ENCODE measurements at places on chromosomes 13 and 19.

- no peak for DNase-seq
These were observed 37.6 kb downstream of the KCTD12 start for GRCh38 chr13:76848596-76848995.

DNA sequence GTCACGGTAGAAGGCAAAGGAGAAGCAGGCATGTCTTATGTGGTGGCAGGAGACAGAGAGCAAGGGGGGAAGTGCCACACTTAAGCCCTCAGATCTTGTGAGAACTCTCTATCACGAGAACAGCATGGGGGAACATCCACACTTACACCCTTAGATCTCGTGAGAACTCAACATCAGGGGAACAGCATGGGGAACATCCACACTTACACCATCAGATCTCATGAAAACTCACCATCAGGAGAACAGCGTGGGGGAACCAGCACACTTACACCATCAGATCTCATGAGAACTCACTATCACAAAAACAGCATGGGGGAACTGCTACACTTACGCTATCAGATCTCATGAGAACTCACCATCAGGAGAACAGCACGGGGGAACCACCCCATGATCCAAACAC is 445.0 kb downstream of the MYO16 start:
- no peak for DNase-seq

DNA sequence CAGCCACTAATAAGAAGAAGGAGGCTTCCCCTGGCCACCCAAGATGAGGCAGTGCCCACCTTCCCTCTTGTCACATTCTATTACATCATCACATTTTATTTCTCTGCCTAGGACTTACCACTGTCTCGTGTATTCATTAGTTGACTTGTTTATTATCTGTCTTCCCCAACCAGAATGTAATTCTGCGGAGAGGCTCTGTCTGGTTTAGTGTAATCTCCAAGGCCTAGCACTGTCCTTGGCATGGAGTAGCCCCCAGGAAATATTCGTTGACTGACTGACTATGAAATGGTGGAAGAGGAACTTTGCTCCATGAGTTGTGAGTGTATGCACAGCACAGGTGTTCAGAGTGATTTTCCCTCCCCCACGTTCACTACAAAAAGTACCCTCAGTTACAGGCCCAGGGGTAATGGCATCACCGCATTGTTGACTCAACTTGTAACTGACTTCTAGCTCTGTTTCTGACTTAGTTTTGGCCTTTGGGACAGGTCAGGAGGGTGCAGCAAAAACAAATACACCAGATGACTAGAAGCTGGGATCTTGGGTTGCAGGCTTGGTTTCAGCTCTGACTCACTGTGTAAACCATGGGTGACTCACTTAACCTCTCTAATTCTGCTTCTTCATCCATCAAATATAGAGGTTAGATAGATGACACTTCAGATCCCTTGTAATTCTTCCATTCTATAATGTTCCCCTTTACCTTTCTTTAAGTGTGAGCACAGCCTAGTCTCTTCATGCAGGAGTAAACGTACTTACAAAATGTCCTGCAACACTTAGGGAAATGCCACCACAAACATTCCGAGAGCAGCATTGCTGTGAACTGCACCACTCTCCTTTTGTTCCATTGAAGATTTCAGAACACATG is 229.7 kb downstream of the KCNRG start:
- DNase-seq, result peak; percentile 69

GRCh38 chr19:30135797-30136196 is 193.8 kb downstream of the URI1 start:
- DNase-seq, result no peak

GRCh38 chr13:28320209-28320608 is 174.7 kb downstream of the FLT1 start:
- no peak for DNase-seq

DNA sequence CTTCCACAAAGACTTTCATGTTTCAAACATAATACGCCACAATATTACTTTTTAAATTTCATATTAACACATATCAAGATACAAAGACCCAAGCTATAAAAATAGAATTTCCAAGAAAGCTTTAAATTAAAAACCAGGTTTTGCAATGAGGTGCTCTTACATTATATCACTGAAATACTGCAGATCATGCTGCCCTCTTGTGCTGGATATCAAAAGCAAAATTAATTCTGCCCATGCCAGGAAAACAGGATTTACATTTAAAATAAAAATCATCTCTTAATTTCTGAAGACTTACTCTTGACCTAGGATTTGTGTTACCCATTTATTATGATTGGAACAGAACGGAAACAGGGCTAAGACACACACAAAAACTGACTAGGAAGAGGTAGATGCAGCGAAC is 145.0 kb downstream of the ABCC4 start:
- no peak for DNase-seq

- no peak for DNase-seq
These were observed 1223.5 kb downstream of the SLITRK1 start for GRCh38 chr13:82658811-82659210.

DNA sequence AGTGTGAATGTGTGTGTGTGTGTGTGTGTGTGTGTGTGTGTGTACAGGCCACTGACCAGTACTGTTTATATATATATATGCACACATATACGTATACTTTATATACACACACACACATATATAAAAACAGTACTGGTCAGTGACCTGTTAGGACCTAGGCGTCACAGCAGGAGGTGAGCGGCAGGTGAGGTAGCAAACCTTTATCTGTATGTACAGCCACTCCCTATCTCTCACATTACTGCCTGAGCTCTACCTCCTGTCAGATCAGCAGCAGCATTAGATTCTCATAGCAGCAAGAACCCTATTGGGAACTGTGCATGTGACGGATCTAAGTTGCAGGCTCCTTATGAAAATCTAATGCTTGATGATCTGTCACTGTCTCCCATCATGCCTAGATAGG is 34.5 kb downstream of the TBC1D4 start:
- no peak for DNase-seq

DNA sequence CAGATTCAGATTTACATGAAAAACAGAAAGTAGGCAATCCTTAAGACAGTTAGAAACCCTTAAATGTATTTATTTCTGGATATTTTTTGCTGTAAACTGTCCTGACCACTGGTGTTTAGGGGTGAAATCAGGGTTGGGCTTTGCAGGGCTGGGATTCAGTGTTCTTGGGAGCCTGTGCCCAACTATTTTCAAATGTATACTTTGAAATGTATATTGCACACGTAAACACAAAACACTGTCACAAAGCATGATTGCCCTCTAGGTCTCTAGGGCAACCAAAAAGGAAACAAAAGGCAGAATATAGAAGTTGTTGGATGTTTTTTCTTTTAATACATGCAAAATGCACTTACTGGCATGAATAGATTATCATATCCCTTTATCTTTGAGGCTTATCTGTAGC is 1185.4 kb downstream of the DIAPH3 start:
- no peak for DNase-seq

- DNase-seq, result no peak
These were observed 94.2 kb downstream of the FRY start for GRCh38 chr13:32125751-32126150.

GRCh38 chr19:12843999-12844732 is 5.9 kb downstream of the MAST1 start:
- no peak for DNase-seq
